ENCODE measurements at places on chromosomes 3 and 15.

- no peak for DNase-seq
Observed at GRCh38 chr3:171851660-171852058, 8.5 kb downstream of the TMEM212 start.

- no peak for DNase-seq
Observed at GRCh38 chr3:195906865-195907683, 1.3 kb downstream of the TNK2 start.

DNA sequence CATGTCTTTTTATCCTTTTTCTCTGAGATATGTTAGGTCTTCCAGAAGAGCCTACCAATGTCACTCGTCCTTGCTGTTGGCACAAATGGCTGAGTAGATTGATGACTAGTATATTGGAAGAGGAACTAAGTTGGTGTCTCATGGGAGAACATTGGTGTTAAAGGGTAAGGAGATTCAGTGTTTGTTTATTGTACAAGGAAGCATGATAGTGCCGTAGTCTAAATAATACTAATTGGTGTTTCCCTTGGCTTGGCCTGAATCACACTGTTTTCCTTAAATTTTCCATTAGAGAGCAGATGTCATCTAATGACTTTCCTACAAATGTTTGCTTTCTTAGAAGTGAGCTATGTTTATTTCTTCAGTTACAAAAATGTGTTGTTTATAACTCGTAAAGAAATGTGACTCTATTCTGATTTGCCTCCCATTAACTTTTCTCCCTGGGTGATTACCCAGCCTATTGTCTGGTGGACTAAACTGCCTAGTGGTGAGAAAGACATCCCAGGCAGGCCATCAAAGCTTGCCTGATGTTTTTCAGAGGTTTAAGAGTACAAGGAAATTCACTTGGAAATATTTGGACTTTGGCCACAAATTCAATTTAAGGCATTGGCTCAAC, 28.7 kb downstream of the ADAMTSL3 start:
- DNase-seq = no peak

DNA sequence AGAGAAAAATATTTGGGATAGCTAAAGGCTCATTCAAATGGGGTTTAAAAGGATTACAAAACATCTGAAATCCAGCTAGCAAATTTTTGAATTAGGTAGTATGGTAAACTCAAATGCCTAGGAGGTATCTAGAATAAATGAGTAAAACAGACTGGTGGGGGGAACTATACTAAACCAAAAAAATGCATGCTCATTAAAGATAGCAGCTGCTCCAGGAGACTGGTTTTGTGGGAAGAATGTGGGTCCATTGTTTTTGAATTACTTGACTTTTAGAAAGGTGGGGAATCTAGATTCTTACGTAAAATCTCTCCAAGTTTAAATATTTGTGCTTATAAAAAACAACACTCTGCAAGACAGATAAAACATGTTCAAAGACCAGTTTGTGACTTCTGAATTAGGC, 73.8 kb downstream of the LEKR1 start:
- peak; percentile 44 for DNase-seq

DNA sequence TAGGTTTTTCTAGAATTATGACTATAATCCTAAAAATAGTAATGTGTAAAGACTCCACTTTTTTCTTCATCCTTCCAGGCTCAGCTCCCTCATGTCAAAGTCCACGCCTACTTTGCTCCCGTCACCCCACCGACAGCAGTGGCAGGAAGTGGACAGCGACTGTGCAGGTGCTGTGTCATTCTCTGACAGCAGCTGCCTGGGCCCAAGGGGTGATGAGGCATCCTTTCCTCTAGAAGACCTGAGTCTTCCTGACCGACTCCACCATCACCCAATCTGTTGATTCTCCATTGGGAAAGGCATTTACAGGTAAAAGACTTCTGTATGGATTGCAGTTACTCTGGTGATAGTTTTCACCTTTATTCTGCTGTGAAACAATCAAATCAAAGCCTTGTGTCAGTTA, 54.8 kb downstream of the UBP1 start:
- peak; percentile 14 for DNase-seq

GRCh38 chr3:186882881-186883685, 40.6 kb downstream of the ADIPOQ start:
- peak; percentile 85 for DNase-seq

GRCh38 chr3:181493423-181493822, 218.3 kb upstream of the SOX2 start:
- no peak for DNase-seq

- DNase-seq = no peak
Observed at GRCh38 chr3:183578179-183578578, 22.7 kb upstream of the KLHL6 start.

DNA sequence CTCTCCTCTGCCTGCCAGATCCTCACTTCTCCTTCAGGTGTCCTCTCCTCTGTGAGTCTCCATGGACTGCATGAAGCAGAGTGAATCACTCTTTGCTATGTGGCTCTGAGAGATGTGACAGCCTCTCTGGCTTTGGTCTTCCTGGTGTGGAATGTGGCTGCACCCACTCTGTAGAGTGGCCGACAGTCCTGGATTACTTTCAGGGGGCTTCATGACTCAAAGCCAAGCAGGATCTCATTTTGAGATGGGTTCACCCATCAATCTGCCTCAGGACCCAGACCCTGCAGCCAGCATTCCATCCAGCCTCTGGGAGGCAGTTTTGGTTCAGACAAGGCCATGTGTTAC, 221.9 kb upstream of the LYSMD4 start:
- DNase-seq = no peak

GRCh38 chr3:76735152-76735551, 304.7 kb upstream of the ROBO2 start:
- no peak for DNase-seq

GRCh38 chr15:38073178-38073946, 138.9 kb downstream of the TMCO5A start:
- DNase-seq = peak; percentile 75

GRCh38 chr3:196772102-196772501, 32.4 kb downstream of the PAK2 start:
- DNase-seq = no peak

DNA sequence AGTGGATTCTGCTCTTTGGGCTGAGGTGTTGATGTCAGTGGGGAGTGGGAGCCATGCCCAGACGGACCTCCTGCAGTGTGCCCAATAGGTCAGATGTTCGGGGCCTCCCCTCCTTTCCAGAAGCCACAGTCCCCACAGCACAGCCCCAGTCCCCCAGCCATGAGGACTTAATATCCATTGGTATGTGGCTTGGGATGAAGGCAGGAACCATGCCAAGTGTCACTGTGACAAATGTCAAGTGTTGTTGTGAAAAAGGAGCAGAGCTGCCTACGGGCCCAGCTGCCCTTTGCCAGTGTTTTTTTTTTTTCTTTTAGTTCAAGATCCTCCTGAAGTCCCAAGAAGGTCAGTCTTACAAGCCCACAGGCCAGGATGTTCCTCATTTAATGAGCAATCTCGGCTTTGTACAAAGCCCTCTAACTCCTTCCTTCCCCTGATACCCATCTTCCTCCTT, 12.2 kb downstream of the SEMA3G start:
- no peak for DNase-seq

GRCh38 chr3:69751074-69751476, 11.8 kb downstream of the MITF start:
- DNase-seq = no peak

DNA sequence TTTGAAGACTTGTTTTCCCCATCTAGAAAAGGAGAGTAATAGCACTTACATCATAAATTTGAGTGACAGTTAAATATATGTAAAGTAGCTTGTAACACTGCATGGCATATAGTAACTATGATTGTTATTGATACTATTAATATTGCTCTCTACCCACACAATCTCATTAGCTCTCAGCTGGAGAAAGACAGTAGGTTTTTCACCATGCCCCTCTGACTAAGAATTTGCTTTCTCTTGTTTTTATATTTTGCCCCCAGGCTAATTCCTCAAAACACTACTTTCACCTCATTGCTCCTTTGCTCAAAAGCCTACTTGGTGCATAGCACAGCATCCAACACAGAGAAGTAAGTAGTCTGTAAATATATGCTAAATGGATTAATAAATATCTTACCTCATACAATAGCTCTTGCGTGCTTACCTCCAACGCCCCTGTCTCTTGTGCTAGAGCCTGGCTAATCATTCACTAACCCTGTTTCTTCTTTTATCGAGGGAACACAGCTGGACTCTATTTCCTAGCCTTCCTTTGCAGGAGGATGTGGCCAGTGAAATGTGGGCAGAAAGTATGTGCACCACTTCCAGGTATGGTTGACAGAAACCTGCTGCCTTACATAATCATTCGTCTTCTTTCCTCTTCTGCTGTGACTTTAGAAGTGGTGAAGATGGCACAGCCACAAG, 190.0 kb downstream of the PLCH1 start:
- no peak for DNase-seq

GRCh38 chr3:55066551-55067047, 138.7 kb upstream of the LRTM1 start:
- no peak for DNase-seq

GRCh38 chr3:191425322-191425734, 35.6 kb upstream of the PYDC2 start:
- DNase-seq = no peak

GRCh38 chr15:79516155-79516554, 84.0 kb downstream of the MINAR1 start:
- no peak for DNase-seq

- DNase-seq = no peak
Observed at GRCh38 chr3:36697229-36698001, 66.9 kb downstream of the DCLK3 start.
